ENCODE measurements at places on chromosomes 2 and 18.

GRCh38 chr2:156322051-156322685 lies 10.4 kb downstream of the NR4A2 start:
- DNase-seq = no peak

DNA sequence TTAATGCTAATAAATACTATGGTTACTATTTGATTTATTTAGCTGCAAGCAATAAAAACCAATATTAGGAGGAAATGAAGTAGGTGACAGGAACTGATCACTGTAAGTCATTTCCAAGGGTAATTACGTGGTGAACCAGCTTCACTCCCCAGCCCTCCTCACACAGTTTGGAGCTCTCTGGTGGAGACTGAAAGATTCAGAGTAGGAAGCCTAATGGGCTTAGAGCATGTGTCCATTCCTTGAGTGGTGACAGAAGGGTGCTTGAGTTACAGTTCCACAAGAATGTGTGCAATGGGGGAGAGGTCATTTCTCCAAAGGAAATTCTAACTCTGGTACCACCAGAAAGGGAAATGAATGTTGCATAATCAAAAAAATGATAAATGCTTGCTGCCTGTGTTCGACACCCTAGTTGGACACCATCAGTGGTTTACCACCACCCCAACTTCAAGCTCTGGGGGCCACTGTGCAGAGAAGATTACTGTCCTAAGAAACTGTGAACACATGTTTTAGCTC lies 285.1 kb upstream of the MMADHC start:
- DNase-seq = no peak

GRCh38 chr2:64101141-64101591 lies 43.1 kb downstream of the PELI1 start:
- DNase-seq = no peak

DNA sequence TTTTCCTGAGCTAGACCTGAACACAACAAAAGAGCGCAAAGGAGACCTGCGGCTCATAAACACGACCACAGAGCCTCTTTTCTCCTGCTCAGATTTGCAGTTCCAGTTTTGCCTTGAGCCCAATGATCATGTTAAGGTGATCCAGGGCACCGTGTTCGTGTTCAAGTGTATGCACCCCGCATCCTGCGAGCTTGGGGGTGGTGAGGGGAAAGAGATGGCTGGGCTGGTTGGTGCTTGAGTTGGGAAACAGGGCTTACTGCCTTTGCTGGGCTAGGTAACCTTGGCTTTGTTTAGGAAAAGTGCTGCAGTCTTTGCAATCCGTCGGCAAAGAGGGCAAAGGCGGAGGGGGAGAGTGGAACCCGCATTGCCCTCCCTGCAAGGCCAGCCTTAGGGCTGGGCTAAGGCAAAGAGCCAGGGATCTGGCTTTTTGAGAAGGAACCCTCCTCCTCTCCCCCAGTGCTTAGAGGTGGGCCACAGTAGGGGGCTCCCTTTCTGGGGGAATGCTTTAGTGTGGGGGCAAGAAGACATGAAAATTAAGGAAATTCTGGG lies 1.3 kb downstream of the HOXD10 start:
- no peak for DNase-seq
